ENCODE measurements at places on chromosomes 16 and 17.

DNA sequence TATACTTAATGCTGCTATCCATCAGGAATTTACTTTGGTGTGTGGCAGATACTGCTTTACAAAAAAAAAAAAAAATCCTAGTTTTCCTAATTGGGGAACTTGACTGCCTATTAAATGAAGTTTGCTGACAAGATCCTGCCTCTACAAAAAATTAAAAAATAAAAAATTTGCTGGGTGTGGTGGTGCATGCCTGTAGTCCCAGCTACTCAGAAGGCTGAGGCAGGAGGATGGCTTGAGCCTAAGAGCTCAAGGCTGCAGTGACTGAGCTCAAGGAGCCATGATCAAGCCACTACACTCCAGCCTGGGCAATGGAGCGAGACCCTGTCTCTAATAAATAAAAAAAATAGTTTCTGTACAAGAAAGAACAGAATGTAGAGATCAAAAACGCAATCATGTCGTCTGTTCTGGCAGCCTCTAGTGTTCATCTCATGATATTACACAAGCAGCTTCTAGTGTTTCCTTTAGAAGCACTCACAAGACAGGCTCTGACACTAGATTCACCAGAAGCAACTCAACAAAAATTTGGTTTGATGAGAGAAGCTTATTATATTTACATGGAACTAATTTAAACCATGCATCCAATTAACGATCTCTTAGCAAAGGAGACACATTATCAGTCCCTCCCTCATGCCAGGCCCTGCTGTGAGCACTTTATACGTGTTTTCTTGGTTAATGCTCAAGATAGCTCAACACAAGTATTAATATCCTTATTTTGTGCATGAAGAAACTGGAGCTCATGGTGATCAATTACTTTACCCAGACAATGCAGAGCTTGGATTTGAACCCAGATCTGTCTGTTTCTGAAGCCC, 6.8 kb upstream of the KRTAP17-1 start:
- DNase-seq, result no peak

DNA sequence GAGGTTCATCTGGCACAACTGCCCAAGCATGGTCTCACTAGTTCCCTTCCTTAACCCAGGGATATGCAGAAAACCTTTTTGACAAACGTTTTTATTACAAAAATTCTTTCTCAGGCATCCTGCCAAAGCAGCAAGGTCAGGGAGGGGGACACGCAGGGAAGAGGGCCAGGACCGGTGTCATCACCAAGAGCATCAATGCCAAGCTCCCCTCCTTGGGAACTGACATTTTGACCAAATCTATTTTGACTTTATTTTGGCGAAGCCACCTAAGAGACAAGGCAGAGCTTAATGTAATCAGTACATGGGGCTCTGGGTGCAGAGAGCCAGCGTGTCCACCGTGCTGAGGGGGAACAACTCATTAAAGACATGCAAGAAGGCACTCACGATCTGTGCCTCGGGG, 265.2 kb downstream of the CBLN1 start:
- DNase-seq, result no peak

GRCh38 chr16:80695020-80695419, 109.4 kb downstream of the CDYL2 start:
- DNase-seq, result no peak

- DNase-seq, result no peak
These were observed 16.3 kb upstream of the BCAR1 start for GRCh38 chr16:75267631-75268264.

DNA sequence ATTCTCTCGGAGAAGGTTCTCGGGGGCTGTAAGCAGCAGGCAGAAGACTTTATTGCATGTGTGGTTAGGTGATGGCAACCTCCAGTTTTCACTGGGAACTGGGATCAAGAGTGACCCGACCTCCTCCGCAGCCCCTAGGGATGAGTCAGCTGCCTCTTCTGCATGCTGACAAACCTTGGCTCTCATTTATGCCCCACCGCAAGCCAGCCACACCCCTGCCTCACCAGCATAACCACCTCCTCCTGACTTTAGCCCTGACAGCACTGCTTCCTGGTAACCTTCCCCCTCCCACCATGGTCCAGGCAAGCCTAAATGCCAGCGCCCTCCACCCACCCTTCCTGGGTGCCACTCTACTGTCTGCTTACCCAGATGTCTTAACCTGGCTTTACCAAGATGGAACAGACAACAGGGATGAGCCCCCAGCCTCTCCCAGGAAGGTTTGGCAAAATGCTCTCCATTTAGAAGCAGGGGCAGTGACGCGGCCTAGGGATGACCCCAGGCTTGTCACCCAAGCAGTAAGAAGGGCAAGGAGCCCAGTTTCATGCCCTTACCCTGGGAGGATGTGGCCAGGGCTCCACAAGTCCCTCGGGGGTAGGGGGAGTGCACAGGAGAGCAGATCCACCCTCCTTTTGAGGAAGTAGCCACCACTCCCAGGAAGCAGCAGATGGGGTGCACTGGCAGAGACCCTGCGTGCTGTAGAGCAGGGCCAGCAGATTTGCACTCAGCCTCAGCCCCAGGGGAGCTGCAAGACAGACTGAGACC, 73.5 kb downstream of the GOSR1 start:
- no peak for DNase-seq

- DNase-seq, result no peak
These were observed 154.0 kb downstream of the ZNF423 start for GRCh38 chr16:49701789-49702494.
